GM19239 (cell line): ENCODE measurements at places on chromosomes 13 and 19.

DNA sequence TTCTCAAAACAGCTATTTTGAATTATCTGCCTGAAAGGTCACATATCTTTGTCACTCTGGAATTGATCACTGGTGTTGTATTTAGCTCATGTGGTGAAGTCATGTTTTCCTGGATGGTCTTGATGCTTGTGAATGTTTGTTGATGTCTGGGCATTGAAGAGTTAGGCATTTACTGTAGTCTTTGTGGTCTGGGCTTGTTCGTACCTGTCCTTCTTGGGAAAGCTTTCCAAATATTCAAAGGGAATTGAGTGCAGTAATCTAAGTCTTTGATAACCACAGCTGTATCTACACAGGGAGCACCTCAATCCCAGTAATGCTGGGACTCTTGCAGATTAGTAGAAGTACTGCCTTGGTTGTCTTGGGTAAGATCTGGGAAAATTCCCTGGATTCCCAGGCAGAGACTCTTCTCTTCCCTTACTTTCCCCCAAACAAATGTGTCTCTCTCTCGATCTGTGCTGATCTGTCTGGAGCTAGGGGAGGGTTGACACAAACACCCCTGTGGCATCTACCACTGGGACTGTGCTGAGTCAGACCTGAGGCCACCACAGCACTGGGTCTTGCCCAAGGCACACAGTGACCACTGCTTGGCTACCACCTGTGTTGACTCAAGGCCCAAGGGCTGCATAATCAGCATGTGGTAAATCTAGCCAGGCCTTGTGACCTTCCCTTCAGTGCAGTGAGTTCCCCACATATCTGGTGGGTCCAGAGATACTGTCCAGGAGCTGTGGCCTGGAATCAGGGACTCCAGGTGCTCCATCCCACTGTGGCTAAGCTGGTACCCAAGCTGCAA, 5.5 kb upstream of the CYP4F3 start:
- no peak for DNase-seq

GRCh38 chr19:51219307-51219706, 5.6 kb upstream of the CD33 start:
- no peak for DNase-seq

DNA sequence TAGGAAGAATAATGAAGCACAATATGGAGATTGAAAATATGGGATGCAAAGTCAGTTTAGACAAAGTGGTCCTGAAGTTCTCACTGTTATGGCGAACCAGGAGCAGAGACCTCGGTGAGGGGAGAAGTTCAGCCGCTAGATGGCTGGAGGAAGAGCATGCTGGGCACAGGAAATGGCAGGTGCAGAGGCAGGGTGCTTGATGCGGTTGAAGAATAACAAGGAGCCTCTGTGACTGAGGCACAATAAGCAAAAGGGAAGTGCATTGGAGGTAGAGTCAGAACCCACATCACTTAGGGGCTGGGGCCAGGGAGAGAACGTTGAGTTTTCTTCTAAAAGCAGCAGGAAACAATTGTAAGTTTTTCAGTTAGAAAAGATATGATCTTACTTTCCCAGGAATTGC, 1725.2 kb downstream of the EFNB2 start:
- DNase-seq, result no peak

DNA sequence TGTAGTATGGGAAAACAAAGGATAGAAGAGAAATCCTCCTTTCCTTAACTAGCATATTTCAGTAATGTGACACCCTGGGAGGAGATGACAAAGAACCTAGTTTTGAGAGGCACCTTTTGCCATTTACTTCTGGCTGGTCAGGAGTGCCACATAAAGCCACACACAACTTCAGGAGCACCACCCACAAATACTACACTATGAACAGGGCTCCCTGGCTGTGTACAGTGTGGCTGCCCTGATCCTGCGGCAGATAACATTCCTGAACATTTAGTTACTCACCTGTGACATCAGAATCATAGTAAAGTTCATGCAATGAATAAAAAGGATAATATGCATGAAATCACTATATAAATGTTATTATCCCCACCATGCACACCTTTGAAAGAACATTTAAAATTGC, 17.4 kb upstream of the IRS2 start:
- no peak for DNase-seq

- no peak for DNase-seq
Observed at GRCh38 chr13:68982961-68983619, 1124.5 kb upstream of the ATXN8OS start.

- peak; percentile 1 for DNase-seq
Observed at GRCh38 chr13:101623470-101624209, 171.2 kb downstream of the ITGBL1 start.

DNA sequence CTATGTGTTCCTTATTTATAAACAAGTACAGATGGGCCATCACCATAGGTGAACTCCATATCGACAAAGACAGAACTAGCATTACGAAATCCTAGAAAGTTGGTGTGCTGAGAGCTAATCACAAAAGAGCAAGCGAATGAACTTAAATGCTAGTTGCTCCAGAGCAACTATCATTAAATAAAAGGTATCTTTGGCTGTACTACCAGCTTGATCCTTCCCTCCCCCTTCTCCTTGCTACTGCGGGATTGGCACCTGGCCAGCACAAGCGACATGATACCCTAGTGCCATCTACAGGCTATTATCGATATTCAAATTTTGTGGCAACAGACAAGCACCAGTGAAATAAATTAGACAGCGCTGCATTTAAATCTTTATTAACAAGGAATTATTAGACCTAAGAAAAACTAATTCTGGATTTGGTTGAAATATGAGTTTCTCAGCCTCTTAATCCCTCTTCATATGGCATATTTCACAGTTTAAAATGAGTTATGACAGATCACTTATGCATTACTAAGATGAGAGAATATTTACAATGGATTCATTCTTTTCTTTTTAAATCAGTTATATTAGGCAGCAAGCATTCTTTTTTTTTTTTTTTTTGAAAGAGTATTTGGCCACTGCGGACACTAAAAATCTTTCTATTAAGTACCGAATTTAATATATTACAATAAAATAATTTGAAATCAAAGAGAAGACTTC, 5.8 kb downstream of the PCDH9 start:
- DNase-seq, result no peak

DNA sequence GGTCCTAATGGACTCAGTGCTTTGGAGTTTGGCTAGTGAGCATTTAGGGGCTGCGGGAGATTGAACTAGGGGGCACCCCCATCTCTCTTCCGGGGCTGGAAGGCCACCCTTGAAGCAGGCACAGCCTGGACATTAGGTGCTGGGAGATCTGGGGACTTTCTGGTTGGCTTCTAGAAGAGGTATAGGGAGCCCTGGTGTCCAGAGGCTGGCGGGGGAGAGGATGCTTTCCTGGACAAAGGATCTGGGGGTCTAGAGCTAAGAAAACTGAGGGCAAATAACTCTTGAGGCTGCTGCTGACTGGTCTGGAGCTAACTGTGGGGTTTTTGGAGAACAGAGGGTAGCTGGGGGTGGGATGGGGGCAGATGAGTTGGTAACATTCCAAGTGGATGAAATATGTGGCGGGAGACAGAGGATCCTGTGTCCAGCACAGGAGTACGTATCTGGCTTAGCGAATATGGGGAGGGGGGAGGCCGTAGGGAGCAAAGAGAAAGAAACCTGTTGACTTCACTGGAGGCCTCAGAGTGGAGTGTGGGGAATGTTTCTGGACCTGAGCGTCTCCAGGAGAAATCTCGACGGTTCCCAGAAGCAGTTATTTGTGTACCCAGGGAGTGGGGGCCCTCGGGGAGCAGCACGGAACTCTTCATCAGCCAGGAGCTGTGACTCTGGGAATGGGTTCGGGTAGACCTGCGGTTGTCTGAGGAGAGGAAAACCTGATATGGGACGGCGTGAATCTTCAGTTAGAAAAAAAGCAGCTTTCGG, 1.4 kb downstream of the HNRNPUL1 start:
- no peak for DNase-seq

GRCh38 chr13:73307481-73307880, 248.7 kb downstream of the KLF5 start:
- no peak for DNase-seq

GRCh38 chr19:31071136-31071855, 277.9 kb downstream of the TSHZ3 start:
- no peak for DNase-seq

- no peak for DNase-seq
Observed at GRCh38 chr19:30151081-30151480, 209.0 kb downstream of the URI1 start.

DNA sequence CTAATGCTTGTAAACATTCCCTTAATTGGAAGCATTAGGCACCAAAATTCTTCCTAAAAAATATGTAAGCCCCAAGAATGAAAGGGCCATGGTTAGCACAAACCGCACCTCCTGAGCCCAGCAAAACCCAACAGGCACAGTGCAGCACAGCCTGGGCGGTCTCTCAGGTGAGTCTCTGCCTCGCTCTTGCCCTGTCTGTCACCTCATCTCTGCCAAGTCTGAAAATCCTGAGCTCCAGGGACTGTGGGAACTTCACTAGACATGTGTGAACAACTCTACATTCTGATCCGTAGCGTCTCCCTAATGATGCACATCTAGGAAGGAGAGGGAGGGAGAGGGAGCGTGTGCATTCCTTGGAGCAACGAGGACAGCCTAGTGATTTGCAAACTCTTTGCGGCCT, 88.8 kb upstream of the GJB6 start:
- DNase-seq, result no peak

DNA sequence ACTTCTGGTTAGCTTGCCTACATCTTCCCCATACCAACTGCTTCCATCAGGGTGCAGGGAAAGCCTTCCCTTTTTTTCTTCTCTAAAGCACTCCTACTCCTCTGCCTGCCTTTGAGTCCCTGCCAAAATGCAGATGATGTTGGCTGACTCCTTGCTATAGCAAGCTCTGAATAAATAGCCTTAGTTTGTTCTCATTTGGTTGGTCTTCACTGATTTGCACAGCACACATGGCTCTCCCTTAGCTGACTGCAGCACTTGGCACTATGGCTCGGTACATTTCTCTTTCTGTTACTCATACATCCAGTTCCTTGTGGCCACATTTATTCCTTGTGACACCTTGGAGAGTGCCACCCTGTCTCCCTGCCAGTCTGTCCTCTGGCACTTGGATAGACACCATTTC, 249.8 kb downstream of the DCLK1 start:
- no peak for DNase-seq

DNA sequence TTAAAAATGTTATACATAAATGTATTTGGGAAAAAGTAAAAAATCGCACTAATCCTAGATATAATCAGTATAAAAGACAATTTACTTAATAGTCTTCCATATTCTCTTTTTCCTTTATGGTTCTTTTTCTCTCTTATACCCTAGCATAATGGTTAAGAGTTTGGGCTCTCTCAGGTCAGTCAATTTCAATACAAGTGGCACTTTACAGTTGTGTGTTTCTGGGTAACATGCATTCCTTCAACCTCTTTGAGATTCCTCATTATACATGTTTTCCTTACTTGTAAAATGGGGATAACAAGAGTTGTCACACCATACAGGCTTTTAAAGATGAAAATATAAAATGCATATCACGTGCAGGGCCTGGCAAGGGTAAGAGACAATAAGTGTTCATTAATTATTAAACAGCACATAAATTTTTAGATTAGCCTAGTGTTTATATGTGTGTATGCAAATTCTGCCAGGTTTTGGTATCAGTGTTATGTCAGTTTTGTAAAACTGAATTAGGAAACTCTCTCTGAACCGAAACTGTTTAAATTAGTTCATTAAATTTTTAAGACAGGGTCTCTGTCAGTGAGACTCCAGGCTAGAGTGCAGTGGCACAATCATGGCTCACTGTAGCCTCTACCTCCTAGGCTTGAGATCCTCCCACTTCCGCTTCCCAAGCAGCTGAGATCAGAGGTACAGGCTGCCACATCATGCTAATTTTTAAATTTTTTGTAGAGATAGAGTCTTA, 49.8 kb downstream of the ELF1 start:
- no peak for DNase-seq

DNA sequence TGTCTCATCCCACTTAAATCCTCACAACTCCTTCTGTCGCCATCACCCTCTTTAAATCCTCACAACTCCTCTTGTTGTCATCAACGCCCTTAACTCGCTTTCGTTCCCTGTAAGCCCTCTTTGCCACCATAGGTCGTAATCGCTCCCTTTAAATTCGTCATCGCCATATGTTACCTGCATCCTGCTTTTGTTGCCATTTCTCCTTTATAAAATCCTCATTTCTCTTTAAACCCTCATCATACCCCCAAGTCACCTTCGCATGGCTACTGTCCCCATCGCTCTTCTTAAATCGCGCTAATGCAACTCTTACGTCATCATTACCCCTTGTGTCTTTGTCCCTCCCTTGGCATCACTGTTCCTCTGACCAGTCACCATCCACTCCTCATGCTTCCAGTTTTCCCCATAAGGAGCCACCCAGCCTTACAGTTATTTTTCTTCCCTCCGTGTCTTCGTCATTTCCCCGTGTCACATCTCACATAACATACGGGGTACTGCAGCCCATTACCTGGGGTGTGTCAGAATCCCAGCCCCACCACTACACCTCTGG, 539 bp downstream of the PLD3 start:
- no peak for DNase-seq

- no peak for DNase-seq
Observed at GRCh38 chr13:109669234-109669612, 117.2 kb downstream of the IRS2 start.

DNA sequence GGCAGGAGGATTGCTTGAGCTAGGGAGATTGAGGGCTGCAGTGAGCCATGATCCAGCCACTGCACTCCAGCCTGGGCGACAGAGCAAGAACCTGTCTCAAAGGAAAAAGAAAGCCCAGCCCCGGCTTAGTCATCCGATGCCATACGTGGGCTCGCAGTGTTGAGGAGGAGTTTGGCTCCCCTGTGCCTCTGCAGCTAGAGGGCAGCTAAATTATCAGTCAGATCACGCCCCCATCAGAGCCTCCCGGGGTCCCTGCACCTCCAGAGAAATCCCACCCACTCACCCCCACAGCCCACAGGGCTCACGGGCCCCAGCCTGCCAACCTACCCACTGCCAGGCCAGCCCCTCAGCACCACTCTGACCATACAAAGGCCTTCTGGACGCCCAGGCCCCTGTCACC, 27.6 kb downstream of the MAU2 start:
- DNase-seq, result no peak

DNA sequence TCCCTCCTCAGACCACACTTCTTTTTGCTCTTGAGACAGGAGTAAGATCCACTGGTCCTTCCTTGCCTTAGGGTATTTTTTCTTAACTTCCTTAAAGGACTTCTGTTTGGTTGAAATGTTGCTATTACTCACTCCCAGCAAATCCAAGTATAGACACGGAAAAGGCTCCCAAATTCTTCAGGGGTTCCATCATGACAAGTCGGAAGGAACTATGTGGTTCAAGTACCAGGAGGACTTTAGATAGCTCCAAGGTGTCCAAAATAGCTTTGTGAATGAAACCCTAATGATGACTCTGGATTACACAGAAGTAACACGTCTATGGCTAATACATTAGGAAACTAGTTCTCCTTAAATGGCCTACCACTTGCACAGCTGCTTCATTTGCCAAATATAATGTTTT, 238.7 kb downstream of the KCTD12 start:
- no peak for DNase-seq
